Suppressor macrophage treated with lipopolysaccharide for 1 hour (primary cell): ENCODE measurements at places on chromosomes 5 and 9.

DNA sequence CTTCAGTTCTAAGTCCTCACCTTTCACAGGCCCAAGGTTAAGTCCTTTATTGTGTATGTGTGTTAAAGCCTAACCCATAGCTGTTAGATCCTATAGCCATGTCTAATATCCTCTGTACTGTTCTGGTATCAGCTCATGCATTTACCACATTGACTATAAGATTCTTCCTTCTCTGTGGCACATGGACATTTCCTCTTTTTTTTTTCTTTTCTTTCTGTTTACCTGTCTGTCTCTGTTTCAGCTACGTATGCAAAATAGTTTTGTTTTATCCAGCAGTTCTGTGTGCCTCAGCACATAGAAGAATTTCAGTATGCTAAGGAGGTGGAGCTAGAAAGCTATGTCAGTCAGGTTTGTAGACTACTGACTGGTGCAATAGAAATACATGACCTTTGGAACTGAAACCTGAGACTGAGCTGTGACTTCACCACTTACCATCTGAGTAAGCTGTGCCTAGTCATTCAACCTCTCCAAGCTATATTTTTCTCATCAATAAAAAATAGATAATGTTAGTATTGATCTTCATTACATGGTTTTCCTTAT is 155.6 kb upstream of the VLDLR start:
- no peak for DNase-seq

DNA sequence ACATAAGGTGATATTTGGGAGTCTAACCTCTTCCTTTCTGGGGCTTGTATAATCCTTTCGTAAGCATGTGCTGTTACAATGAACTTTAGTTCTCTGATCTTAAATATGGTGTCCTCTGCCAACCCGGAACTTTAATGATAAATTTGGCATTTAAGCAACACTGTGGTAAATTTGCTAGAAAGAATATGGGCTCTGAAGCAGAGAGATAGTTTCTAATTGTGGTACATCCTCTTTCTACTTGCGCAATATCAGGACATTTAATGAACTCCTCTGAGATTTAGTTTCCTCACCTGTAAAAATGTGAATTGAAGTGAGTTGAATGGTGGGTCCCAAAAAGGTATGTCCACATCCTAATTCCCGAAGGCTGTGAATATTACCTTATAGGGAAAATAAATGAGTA is 364.7 kb downstream of the CAAP1 start:
- DNase-seq: no peak

- DNase-seq: no peak
These were observed 69.2 kb upstream of the MYO10 start for GRCh38 chr5:17005107-17005828.

DNA sequence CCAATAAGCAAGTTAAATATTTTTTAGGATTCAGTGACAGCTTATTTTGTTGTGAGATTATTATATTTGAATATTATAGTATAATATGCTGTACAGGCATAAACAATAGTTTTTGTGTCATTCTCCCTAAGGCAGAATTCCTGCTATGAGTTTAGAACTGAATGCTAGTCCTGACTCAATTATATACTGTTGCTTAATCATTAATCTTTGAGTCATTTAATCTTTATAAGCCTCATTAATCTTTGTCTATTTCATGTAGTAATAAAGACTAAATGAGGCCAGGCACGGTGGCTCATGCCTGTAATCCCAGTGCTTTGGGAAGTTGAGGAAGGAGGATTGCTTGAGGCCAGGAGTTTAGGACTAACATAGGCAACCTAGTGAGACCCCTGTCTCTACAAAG is 3.6 kb upstream of the DCP2 start:
- DNase-seq: no peak

DNA sequence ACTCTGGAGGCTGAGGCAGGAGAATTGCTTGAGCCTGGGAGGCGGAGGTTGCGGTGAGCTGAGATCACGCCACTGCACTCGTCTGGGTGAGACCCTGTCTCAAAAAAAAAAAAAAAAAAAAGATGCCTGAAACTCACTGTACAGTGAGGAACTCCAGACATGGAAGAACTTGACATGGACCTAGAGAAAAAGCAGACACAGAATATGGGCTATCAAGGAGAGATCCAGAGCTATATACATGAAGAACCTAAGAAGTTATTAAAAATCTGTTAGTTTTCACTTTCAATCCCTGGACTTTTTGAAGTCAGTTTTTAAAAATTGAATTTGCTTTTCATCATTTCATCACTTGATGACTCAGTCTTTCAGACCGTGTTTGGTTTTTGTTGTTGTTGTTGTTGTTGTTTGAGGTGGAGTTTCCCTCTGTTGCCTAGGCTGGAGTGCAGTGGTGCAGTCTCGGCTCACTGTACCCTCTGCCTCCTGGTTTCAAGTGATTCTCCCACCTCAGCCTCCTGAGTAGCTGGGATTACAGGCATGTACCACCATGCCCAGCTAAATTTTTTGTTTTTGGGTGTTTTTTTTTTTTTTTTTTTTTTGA is 20.3 kb downstream of the PAIP2 start:
- no peak for DNase-seq

- DNase-seq: no peak
These were observed 41.7 kb upstream of the TMEM250 start for GRCh38 chr9:136160381-136160841.

DNA sequence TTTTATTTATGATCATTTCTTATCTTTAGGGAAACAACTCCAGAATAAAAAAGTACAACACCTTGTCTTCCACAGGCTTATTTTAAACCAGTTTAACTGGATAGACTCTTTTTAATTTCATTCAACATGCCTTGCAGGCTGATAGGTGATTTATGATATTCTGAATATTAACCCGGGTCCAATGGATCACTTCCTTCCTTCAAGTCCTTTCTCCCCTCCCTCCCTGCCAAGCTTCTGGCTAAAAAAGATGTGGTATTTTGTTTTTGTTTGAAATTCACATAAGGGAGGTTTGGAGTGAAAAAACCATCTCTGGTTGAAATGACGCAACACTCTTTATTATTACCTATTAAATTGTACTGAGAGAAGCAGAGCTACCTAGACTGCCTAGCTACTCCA is 265.3 kb downstream of the MLLT3 start:
- no peak for DNase-seq

- DNase-seq: peak; percentile 81
These were observed 133.2 kb downstream of the MTX3 start for GRCh38 chr5:79857714-79858409.

- DNase-seq: no peak
These were observed 23.7 kb upstream of the VDAC1 start for GRCh38 chr5:134028496-134028895.

DNA sequence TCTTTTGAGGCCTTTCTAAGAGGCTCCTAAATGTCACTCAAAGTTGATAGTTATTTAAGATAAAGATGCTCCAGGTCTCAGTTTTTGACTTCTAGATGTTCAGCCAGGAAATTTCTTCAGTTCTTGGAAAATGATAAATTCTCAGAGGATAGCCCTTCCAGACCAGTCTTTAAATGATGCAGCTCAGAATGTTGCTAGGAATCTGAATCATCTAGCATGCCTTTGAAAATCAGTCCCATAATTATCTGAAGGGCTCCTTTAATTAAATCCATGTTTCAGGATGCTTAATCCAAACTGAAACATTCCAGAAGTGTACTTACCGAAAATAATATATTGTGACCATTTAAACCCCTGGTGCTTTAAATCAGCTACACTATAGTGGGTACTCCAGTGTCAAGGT is 107.5 kb upstream of the FBN2 start:
- no peak for DNase-seq

GRCh38 chr5:78526049-78526525 is 122.5 kb downstream of the LHFPL2 start:
- peak; percentile 95 for DNase-seq

GRCh38 chr5:137312011-137312410 is 187.1 kb downstream of the SPOCK1 start:
- no peak for DNase-seq
